AG04450 (cell line): ENCODE measurements at places on chromosomes 7 and 10.
A peak's percentile ranks its signal among the peaks of the same experiment; 100 is the strongest.

- DNase-seq: no peak
These were observed 214.1 kb downstream of the HERPUD2 start for GRCh38 chr7:35480806-35481205.

DNA sequence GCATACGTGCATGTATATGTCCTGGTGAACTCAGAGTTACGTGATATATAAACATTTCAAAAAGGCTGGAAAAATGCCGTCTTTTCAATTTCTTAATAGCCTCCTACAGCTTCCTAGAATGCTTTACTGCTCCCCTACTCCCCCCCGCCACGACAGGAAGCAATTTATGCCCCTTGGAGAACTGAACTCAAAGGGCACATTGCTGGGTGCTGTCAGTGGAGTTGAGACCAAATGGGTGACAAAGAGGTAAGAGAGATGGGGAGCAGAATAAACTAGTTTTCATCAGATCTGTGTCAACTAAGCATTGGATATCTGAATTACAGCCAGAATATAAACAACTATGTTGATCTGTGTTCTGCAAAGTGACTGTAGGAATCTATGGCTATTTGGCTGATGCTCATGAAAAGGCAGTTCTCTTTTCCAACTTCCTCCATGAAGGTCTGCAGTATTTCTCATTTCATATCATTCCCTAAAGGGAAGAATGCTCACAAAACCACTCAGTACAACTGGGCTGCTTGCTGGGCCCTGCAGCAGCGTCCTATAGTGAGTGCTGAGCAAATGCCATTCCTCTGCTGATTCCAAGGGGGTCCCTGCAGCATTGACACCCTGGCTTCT lies 171.3 kb upstream of the HPS1 start:
- DNase-seq: no peak

DNA sequence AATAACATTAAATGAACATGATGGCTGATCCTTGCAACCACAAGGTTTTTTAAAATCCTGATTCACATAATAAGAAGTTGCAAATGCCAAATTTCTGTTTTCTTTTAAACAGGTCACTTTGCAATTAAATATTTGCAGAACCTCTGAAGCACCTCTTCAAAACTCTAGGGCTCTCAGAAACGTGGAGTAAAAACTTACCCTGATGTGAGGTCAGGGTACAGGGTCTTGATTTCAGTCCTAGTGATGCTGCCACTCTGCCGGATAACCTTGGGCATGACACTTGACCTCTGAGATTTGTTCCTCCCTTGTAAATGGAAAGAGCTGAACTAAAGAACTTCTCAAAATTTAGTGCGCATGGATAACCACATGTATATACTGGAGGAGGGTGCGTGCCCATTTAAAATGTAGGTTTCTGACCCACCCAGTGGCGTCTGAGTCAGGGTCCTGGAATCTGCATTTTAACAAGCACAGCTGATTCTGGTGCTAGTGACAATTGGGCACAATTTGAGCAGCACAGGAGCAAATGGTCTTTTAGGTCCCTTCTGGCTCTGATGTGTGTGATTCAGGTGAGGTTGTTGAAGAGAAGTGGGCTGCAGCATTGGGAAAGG lies 35.5 kb upstream of the TNPO3 start:
- no peak for DNase-seq

GRCh38 chr7:757741-758163 lies 30.7 kb upstream of the PRKAR1B start:
- DNase-seq: no peak

DNA sequence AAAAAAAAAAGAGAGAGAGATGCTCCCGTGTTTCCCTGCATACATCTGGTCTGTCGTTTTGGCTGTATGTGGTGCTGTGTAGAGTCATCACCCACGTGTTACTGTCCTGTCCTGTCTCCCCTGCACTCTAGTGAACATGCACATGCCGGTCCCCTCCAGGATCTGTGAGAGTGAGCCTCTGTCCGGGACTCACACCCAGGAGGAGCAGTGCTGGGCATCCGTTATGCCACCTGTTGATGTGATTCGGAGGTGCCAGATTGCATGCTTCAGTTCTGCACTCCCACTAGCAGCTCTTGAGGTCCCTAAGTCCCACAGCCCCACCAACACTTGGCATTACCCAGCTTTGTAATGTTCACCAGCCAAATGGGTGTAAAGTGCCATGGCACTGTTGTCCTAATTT lies 16.4 kb downstream of the GHRHR start:
- DNase-seq: no peak

GRCh38 chr10:99551158-99551557 lies 18.4 kb downstream of the NKX2-3 start:
- DNase-seq: peak; percentile 15

DNA sequence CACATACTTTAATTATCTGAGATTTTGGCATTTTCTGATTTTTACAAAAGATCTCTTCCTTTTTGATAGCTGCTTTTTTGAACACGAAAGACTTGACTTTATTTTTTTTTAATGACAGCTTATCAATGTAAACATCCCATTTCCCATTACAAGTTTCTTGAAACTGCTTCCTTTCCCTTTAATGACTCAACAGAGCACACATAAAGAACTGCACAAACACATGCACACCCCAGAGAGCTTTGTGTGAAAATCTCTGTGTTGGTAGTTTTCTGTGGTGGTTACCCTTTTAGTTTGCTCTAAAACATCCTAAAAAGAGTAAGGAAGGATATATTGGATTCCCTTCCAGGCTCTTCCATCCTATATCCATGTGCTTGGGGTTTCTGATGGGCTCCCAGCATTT lies 125.1 kb upstream of the ZNF32 start:
- no peak for DNase-seq

DNA sequence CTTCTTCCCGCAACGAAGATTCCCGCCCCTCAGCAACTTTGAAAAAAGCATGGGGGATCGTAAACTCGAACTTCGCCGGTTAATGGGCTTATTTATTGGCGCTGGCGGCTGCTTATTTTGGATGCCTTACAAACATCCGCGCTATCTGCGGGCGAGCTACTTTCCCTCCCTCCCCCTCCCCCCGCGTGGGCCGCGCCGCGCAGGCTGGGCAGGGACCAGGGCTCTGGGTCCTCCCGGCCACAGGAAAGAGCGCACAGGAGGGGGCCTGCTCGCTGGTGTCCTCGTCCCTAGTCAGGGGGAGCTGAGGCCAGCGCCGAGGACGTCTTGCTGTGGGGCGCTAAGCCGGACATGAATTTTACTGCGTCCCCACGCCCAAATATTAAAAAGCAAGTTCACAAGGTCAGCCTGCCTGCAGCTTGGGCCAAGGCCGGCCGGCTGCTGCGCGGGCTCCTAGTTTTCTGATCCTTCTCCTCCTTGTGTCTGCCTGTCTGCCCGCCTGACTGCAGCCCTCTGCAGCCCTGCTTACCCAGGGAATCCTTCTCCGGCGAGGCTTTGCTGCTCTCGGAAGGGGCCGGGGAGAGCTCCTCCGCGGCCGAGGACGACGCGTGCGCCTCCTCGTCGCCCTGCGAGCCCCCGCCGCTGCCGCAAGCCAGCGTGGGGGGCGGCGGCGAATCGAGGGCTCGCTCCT lies 1.2 kb downstream of the HOXA10 start:
- DNase-seq: no peak

GRCh38 chr7:146146831-146147486 lies 30.4 kb downstream of the CNTNAP2 start:
- no peak for DNase-seq

- no peak for DNase-seq
These were observed 288.0 kb upstream of the ANKRD30A start for GRCh38 chr10:36837416-36837815.

- DNase-seq: no peak
These were observed 35.1 kb upstream of the ZNRF2 start for GRCh38 chr7:30249316-30249715.

DNA sequence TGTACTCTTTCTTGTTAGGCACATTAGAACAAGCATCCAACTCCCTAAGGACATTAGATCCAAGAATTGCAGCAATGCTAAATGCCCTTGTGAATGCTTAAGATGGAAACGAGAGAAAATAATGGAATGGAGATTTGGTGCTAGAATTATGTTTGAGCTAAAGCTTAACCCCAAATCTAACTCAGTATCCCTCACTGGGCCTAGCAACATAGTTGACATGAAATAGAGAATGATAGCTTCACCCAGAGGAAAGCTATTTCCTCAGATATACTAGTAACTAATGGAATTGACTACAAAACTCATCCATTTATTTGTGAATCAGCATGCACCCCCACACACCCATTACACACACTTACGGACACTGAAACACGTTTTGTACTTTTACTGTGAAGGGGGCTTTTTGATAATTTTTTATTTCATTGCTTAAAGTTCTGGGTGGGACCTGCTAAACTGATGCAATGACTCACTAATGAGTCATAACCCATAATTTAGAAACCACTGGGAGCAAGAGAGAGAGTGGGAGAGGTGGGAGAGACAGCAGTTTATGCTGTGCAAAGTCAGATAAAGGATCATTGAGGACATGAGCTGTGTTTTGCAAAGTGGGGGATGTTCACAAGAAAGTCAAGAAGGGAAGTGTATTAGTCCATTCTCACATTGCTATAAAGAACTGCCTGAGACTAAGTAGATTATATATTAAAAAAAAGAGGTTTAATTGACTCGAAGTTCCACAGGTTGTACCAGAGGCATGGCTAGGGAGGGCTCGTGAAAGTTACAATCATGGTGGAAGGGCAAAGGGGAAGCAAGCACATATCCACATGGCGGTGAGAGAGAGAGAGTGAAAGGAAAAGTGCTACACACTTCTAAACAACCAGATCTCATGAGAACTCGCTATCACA lies 382.7 kb downstream of the SFMBT2 start:
- DNase-seq: peak; percentile 7

DNA sequence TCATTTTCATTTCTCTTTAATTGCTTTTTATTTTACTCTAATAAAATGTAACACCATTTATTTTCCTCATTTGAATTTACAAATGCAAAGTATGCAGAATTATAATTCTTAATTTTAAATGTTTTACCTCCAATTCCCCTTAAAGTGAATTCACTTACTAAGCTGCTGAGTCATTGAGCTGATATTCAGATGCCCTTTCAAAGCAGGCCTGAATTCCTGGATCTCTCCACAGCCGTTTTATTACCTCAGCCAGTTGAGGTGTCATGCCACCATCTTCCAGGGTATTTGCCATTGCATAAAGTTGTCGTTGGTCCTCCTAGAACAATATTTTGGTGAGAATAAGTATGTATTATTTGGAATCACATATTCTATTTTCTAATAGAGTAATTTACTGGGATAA lies 33.2 kb downstream of the GNAT3 start:
- no peak for DNase-seq

DNA sequence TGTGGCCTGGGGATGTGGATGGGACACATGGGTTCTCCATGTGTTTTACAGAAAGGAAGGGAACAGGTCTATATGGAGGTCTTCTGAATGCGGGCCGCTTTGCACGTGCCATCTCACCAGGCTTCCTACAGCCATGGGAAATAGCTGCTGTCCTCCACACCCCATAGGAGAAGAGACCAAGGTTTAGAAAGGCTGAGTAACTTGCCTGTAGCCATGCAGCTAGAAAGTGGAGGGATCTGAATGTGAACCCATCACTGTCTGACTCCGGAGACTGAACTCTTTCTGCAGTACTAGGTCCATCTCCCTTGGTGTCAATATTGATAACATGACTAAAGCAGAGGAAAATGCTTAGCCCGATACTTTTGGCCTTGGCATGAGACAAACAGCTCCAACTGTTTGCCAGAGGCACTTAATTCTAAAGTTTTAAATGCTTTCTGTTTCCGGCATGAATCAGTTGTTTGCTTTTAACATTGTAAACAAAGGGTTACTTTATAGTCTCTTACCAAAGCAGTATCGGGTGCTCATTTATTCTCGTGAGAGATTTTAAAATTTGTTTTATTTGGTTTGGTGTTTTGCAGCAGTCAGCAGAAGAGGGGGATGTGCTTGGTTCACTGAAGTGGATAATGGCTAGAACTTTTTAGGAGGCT lies 64.8 kb upstream of the LOXL4 start:
- DNase-seq: no peak

GRCh38 chr10:126639084-126639483 lies 31.4 kb downstream of the C10orf90 start:
- no peak for DNase-seq

- DNase-seq: no peak
These were observed 83.8 kb downstream of the TMEM130 start for GRCh38 chr7:98785929-98786571.

- DNase-seq: no peak
These were observed 73.2 kb downstream of the OAT start for GRCh38 chr10:124345521-124345920.

- no peak for DNase-seq
These were observed 65.8 kb downstream of the DIP2C start for GRCh38 chr10:623477-624311.

DNA sequence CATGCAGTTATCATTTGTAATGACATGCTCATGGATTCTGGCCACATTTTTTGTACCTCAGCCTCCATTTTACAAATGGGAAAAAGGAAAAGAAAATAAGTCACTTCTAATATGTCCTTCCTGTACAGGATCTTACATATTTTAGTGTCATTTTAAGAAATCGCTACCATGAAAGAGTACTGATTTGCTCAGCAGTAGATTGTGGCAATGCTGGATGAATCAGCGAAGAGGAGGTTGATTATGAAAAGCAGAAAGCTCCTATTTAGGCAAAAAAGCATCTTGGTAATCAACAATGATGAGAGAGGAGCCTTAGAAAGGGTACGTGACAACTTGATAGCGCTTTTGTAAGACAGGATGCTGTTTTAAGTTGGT lies 522.9 kb downstream of the PARD3 start:
- no peak for DNase-seq

DNA sequence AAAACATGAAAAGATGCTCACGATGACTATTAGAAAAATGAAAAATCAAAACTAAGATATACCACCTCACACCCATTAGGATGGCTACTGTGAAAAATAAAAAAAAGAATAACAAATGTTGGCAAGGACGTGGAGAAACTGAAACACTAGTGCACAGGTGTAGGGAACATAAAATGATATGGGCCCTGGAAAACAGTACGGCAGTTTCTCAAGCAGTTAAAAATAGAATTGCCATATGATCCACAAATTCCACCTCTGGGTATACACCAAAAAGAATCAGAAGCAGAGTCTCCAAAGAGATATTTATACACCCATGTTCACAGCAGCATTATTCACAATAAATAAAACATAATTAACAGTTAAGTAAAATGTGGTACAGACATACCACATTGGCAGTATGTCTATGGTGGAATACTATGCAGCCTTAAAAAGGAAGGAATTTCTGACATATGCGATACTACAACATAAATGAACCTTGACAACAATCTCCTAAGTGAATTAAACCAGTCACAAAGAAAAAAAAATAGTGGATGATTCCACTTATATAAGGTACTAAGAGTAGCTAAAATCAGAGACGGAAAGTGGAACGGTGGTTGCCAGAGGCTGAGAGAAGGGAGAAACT lies 69.7 kb downstream of the KMT2C start:
- no peak for DNase-seq

GRCh38 chr10:86967481-86967941 lies 771 bp upstream of the ADIRF start:
- DNase-seq: no peak

- DNase-seq: no peak
These were observed 59.1 kb upstream of the CALD1 start for GRCh38 chr7:134720091-134720935.
